ENCODE measurements at places on chromosomes 6 and 20. TPM values are rescaled to one million over a fixed set of nuclear protein-coding genes. Genes with fewer than 3 reads are reported as not detected.

GRCh38 chr20:8952721-8953120 lies 116.2 kb upstream of the PLCB4 start:
- DNase-seq, result no peak

DNA sequence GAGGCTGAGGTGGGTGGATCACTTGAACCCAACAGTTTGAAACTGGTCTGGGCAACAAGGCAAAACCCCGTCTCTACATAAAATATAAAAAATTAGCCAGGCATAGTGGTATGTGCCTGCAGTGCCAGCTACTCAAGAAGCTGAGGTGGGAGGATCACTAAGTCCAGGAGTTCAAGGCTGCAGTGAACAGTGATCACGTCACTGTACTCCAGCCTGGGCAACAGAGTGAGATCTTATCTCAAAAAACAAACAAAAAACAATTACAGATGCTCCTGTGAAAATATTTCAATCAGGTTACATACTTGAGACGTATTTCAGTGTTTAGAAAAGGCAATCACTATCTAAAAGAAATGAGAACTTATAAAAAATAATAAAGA lies 33.8 kb downstream of the RANBP9 start:
- DNase-seq, result no peak

DNA sequence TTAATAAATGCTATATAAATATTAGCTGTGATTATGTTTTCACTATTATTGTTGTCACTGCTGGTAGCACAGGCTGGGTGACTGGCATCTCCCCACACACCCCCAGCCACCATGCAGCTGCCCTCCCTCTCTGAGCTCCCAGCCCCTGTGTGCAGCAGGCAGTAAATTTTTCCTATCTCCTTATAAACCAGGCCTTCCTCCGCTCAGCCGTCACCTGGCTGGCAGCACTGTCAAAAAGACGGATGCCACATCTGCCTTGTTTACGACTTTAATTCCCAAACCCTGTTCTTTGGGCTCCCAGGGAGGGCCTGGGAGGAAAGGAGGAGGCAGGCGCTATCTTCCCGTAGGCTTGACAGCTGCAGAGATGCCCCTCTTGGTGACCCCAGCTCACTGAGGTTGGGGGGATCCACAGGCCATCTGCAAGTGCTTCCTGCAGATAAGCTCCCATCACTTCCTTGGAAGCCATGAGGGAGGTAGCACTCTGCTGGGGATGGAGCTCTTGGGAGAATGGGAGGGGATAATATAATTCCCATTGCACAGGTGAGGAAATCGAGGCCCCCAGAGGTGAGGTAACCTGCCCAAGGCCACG lies 94.5 kb downstream of the GRM4 start:
- no peak for DNase-seq

- DNase-seq, result no peak
Observed at GRCh38 chr6:137870308-137870644, 3.2 kb downstream of the TNFAIP3 start.

- no peak for DNase-seq
Observed at GRCh38 chr6:138107752-138108592, 753 bp upstream of the PERP start.

- DNase-seq, result no peak
Observed at GRCh38 chr6:167779129-167779992, 47.4 kb upstream of the AFDN start.

GRCh38 chr20:32441638-32442037 lies 83.5 kb downstream of the ASXL1 start:
- no peak for DNase-seq

The ADGB gene
- not detected for total RNA-seq

The CNKSR3 gene
- total RNA-seq, result 13.8 TPM

The TTK gene
- not detected for total RNA-seq

Data from omental fat pad (tissue), 4 donors.